ENCODE measurements at places on chromosomes 7 and 10.

- DNase-seq = no peak
Measured at GRCh38 chr10:59582780-59583179, 126.9 kb downstream of the SLC16A9 start.

DNA sequence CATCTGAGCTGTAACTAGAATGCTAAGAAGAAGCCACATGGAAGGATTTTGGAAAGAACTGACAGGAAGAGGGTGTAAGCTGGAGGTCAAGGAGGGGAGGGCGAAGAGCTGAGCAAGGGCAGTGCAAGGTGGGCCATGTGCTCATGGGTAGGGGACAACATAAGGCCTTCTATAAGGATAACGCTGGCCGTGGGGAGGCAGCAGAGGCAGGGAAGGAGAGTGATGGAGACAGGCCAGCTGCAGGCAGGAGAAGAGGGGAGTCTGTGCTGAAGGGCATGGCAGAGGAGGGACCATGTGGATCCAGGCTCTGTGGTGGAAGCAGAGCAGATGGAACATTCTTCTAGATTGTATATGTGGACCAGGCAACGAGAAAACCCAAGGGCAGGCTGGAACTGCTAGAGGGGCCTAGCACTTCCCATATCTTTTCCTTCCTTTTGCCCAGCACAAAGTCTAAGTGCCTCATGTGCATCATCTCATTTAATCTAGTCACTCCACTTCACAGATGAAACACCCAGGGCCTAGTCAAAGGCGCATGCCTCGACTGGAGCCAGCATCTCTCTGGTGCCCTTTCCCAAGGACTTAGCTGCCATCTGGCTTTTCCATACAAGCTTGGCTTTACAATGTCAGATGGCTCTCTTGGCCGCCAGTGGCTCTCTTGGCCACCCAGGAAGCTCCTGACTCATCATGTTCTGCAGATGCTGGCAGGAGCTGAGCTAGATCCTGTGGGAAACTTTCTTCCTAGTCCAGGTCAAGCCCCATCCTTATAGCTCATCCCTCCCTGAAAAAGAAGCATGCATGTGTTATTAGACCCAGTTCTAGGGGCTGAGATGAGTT is 6.6 kb downstream of the LRRC18 start:
- no peak for DNase-seq

- no peak for DNase-seq
Measured at GRCh38 chr10:13857451-13857850, 270.7 kb downstream of the PRPF18 start.

DNA sequence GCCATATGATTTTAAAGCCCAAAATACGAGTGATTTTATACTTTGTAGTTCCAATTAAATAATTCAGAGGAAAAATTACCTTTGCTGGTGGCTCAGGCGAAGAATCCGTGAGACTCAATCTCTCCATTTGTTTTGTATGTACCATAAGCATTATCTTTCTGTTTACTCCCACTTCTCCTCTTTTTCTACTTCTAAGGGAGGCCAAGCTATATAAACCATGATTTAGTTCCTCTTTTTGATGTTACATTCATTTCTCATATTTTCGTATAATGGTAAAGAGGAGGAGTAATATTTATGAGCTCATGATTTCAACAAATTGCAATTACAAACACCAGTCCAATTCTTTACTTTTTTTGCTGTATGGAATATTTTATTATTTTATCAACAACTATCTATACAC is 50.6 kb upstream of the TES start:
- no peak for DNase-seq

DNA sequence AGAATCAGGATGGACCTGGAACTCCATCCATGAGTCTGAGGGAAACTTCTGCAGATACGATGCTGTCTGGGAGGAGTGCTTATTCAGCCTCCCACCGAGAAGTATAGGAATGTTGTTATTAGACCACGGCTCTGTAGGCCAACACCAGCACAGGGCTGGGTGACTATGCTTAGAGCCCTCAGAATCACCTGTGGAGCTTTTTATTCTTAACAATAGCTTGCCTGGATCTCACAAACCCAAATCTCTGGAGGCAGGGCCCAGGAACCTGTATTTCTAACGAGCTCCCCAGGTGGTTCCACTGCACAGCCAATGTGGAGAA is 55.6 kb upstream of the ARID5B start:
- no peak for DNase-seq

DNA sequence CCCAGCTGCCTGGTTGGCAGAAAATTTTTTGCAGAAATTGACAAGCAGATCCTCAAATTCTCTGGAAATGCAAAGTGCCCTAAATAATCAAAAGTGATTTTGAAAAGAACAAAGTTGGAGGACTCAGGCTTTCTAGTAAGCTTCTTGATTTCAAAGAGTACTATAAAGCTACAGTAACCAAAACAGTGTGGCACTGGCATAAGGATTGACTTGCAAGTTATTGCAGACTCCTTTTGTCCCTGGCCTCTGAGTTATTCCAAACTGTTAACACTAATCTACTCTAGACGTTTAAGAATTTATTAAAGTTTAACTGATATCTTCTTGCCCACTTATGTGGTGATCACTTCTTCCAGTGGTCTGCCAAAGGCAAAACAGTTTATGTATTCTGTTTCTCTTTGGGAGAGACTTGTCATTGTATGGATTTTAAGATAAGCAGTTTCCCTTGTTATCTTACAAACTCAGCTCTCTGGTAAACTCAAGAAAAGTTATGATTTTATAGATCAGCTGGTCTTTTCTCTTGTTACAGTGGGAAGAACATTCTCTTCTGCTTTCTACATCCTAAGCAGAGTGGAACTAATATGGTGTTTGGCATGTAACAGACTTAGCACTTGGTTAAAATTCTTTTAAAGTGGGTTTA is 41.4 kb downstream of the LOXL4 start:
- no peak for DNase-seq

DNA sequence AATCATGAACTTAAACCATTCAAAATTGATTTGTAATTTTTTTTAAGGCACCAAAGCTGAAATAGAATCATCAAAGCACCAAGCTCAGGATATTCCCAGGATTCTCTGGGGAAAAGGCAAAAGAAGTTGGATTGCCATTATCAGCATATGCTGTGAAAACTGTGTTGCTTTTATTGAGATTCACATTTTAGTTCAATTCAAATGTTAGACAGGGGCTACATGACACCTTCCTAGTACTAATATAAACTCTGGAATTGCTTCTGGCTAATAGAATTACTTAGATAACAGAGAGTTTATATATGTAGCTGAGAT is 4.3 kb upstream of the NDST2 start:
- DNase-seq = no peak

All from CD4-positive, alpha-beta T cell treated with Interleukin-15 for 4 hours (primary cell).